Activated CD4-positive, alpha-beta T cell treated with anti-CD3 and anti-CD28 coated beads for 48 hours (primary cell): ENCODE measurements at places on chromosomes 3 and 15.

DNA sequence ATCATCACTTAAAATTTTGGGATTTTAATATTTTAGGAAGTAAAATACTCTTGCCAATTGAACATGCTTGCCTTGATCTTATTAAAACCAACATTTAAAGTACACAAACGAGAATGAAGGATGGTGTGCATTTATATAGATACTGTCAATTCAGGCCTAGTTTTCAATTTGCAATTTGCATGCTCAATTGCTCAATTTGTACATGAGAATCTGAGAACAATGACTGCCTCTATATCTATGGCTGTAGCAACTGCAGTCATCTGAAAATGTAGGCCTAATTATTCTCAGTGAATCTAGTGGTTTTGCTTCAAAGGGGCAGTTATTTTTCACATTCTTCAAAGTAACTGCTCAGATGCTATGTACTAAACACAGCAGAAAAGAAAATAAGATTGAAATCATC lies 18.8 kb downstream of the ZBBX start:
- DNase-seq: no peak

DNA sequence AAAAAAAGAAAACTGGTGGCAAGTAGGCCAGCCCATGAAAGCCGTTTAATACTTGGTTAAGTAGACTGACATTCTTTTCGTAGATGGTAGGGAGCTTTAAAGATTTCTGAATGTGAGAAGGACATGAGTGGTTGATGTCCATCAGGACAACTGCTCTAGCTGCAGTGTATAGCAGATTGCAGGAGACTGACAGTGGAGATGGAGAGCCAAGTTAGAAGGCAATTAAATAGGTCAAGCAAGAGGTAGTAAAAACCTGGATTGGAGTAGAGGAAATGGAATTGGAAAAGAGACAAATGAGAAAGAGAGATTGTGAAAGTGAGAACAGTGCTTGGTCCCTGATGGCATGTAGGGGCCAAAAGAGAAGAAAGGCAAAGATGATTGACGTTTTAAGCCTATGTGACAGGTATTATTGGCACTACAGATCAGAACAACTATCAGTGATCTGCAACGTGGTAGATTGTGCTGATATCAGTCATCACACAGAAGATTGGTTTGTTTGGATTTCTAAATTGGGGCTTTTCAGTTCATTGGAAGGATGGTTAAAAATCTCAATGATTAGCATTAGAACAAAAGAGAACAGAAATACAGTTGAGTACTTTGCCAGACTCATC lies 74.0 kb downstream of the CNTN4 start:
- no peak for DNase-seq

DNA sequence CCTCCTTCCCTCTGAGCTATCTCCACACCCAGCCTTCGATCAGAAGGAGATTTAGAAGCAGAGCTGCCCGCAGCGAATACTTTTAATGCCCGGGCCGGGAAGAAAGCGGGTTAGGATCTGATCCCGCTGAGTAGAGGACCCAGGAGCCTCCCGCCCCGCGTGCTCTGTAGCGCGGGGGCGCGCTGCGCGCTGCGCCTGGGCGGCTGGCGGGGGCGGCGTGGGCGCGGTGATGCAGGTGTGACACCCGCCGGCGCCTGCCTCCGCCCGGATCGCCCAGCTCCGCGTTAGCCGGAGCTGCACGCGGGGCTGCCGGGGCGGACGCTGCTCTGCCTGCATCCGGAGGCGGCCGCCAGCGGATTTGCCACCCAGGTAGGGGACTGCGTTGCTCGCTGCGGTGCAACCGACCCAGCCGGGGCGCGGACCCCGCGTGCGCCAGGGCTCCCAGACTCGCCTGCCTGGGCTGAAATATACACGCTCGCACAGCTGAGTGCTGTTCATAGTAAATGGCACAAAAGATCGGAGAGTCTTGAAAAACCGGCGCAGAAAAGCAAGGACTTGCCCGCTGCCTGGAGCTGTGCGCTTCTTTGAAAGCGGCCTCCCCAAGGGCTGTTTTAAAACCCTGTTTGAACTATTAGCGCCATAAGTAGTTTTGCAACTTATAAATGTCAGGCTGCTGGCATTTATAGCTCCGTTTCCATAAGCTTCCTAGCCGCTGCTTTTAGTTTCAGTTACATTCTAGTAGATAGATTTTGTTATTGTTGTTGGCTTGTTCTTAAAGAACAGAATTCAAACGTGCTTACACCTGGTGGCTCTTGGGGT lies at the start of gene SV2B:
SV2B (plus strand) TSS at position 263 of the 819 bp plus-strand sequence. CDS start 126,007 bp downstream, outside the sequence.
- DNase-seq: peak; percentile 58

DNA sequence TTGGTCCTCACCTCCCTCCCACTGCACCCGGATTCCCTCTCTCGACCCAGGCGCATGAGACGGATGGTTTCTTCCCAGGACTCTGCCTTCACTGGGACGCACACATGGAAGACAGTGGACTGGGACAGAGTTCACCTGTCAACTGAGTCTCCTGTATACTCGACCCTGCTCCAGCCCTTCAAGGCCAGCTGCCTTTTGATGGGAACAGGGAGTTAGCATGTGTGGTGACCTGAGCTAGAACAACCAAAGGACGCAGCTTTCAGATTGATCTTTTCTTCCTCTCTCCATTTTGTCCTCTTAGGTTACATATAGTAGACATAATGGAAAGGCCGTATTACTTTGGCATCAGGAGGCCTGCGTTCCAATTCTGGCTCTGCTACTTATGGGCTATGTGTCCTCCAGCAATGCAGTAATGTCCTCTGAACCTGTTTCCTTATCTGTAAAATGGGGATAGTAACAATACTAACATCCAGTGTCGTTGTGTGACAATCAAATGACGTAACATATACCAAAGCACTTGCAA lies 94.1 kb downstream of the PEX5L start:
- DNase-seq: no peak

DNA sequence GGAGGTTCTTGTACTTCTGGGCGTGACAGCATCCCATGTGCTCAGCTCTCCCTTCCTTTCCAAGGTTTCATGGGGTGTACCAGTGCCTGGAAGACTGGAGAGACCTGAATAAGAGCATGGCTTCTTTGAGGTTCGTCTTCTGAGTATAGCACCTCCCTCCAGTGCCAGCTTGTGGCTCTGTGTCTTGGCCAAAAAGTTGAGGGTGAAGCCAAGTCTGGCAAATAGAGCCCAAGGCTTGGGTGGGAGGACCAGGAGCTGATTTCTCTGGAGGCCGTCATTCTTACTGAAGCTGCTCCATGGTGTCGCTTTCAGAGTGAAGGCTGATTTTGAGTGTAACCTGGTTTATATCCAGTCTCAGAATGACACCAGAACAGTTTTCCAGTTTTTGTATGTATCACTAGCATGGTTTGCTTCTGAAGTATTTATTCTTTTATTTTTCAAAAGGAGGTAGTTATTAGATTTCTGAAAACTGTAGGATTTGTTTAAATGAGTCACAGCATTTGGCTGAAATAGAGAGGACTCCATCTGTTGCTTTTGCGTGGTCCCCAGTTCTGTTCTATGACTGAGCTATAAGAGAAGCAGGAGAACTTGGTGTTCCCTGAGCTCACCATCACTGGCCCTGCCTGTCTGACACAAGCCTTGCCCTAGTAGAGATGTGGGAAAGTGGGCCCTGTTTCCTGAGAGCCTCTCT lies 47.2 kb downstream of the BSN start:
- no peak for DNase-seq

DNA sequence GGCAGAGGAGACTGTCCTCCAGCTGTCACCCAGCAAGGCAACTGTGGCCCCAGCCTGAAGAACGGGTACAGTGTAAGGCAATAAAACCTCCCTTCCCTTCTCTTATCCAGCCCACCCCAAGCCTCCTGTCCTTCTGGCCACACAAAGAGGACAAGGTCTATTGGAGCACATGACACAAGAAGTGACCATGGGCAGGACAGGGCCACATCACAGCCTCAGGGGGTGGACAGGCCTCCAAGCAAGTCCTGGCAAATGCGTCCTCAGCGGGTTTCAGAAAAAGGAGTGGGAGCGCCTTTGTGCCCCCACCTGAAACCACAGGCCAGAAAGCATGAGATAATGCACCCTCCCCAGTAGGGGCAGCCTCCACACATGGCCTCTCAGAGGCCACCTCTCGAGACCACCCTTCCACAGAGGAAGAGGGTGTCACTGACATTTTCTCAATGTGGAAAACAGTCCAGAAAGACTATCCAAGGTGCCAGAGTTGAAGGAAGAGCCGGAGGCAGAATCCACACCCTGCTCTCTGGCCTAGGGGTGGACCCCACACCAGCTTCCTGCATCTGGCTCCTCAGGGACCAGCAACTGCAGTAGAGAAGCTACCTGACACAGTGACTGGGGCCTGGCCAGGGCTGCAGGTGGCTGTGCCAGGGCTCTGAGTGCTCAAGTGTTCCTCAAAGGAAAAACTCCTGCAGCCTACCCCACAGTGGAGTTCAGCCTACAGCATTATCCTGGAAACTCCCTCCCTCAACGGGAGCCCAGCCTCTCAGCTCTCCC lies 43.9 kb downstream of the CCDC12 start:
- DNase-seq: no peak

- no peak for DNase-seq
These were observed 2.0 kb downstream of the RSRC1 start for GRCh38 chr3:158111861-158112260.

GRCh38 chr3:128310286-128311058 lies 156.2 kb downstream of the DNAJB8 start:
- DNase-seq: no peak

- DNase-seq: no peak
These were observed 14.9 kb downstream of the ATXN7 start for GRCh38 chr3:63878394-63879060.

DNA sequence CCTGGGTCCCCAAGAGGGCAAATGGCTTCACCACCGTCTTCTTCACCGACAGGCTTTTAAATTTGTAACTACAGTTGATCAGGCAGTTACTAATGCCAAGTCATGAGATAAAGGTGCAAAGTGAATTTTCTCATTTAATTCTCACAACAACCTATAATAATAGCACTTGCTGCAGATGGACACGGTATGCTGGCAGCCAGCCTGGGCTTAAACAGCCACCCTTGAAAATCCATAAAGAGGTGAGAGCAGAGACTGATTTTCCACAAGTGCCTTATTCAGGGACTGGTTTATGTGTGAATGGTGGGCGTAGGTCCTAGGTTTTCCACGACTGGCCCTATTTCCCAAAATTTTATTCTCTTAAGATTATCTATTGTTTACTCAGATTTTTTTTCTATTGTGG lies 117.8 kb downstream of the RAB11A start:
- DNase-seq: no peak

DNA sequence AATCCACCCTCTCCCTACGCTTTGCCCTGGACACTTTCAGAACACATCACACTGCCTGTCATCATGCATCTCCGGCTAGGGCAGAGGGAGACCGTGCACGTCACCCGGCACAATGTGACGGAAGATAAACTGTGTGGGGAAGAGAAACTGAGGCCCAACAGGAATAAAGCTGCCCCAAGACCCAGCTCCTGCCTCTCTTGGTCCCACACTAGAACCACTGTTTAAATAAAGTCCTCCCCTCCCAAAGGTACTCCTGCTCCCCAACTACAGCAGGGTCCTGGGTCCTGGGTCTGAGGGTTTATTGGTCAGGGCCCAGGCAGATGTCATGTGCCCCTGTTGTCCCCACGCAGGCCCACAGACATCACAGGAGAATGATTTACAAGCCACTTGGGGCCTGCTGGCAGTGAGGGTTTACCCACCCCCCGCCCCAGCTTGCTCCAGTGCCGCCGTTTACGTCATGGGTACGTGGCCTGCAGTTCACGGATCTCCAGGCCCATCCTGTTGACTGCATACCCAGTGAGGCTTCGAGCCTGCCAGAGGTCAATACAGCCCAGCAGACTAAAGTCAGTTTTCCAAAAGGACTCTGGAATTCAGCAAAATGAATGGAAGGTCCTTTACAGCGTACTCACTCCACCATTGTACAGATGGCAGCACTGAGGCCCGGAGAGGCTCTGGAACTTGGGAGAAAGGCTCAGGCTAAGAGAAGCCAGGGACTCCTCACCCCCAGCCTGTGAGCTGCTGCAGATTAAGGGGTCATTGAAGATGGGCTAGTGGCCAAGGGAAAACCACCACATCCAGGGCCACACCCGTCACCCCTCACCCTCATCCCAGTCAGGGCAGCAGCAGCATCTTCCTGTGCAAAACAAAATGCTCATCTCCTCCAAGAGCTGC lies 23.2 kb downstream of the ALS2CL start:
- no peak for DNase-seq

DNA sequence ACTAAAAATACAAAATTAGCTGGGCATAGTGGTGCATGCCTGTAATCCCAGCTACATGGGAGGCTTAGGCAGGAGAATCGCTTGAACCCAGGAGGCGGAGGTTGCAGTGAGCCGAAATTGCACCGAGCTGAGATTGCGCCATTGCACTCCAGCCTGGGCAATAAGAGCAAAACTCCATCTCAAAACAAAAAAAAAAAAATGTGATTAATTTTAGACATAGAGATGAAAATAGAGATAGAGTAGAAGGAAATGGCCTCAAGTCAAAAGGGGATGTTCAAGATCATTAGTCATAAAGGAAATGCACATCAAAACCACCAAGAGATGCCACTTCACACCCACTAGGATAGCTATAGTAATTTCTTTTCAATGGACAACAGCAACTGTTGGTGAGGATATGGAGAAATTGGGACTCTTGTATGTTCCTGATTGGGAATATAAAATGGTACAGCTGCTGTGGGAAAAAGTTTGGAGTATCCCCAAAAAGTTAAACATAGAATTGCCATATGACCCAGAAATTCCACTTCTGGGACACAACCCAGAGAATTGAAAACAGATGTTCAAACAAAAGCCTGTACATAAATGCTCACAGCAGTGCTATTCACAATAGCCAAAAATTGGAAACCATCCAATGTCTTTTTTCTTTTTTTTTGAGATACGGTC lies 55.4 kb downstream of the ABHD2 start:
- DNase-seq: no peak
